Heart right ventricle (tissue), 16 donors: ENCODE measurements at places on chromosomes 12 and 14. TPM values are rescaled to one million over a fixed set of nuclear protein-coding genes. Genes with fewer than 3 reads are reported as not detected.
A peak's percentile ranks its signal among the peaks of the same experiment; 100 is the strongest.

GRCh38 chr12:124036171-124036598, 63.2 kb downstream of the ZNF664 start:
- no peaks in the 10 kb centered on the region for H3K36me3 ChIP-seq
- no peaks in the 10 kb centered on the region for H3K27me3 ChIP-seq
- no peaks in the 10 kb centered on the region for H3K4me1 ChIP-seq
- H3K27ac ChIP-seq = no peak overlapping the region

DNA sequence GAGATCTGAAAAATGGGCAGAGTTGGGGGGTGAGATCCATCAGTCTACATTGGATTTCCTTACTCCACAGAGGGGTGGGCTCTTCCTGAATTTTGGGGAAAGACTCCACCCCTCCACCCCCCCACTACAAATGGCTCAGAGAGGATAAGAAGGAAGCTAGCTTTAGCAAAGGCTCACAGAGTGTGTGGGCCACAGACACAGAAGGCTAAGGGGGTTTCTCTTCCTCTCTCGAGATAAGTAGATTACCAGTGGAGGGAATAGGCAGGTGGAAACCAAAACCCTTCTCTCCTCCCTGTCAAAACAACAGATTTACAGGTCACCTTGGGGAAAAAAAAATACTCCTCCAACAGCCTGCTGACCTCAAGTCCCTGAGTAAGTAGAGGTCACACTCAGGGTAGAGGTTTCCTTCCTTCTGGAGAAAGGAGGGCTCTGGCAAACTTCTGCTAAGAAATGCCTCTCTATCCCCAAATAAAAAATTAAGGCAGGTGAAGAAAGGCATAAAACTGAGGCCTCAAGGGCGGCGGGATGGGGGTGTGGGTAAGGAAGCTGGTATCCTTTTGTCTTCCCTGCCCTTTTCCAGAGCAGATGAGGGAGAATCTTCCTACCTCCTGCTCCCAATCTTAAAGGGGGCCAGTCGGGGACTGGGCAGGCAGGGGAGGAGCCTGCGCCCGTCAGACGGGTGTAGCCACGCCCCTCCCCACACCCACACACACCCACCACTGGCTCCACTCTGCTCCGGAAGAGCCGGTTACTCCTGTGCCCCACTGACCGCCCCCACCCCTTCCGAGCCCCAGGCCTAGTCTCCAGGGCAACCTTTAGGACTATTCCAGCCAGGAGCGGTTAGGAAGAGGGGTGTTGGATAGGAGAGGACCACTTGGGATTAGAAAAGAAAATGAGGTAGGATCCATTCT, 1.9 kb upstream of the BAZ2A start:
- H3K4me3 ChIP-seq = peak overlapping the region; percentile 12
- DNase-seq = peak; percentile 74
- H3K27ac ChIP-seq = no peak overlapping the region
- peaks cover 65% of the 10 kb centered on the region for H3K4me1 ChIP-seq
- H3K27me3 ChIP-seq = no peaks in the 10 kb centered on the region

DNA sequence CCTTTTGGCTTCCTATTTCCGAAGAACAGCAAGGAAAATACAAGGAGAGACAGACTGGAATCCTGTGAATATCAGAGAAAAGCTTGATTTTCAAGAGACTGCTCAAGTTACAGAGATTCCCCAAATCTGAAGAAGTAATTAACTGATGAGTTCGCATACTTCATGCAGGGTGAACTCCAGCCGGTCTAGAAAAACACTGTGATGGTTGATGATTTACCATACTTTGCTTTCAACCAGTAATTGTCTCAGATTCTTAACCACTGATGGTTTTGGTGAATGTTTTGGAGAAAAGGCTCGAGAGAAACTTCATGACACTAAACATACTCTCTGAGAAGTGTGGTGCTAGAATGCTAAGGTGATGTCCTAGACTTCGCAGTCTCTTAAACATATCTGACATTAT, 4.4 kb upstream of the PLXNC1 start:
- no peak for DNase-seq
- no peaks in the 10 kb centered on the region for H3K36me3 ChIP-seq
- H3K4me3 ChIP-seq = no peak overlapping the region
- H3K27me3 ChIP-seq = peaks cover 11% of the 10 kb centered on the region
- H3K27ac ChIP-seq = no peak overlapping the region

DYRK2 gene
- total RNA-seq = 30.0 TPM

TAC3 gene
- not detected for total RNA-seq
